Neural progenitor cell (in vitro differentiated cells): ENCODE measurements at places on chromosomes 16 and 17. TPM values are rescaled to one million over a fixed set of nuclear protein-coding genes. Genes with fewer than 3 reads are reported as not detected.

DNA sequence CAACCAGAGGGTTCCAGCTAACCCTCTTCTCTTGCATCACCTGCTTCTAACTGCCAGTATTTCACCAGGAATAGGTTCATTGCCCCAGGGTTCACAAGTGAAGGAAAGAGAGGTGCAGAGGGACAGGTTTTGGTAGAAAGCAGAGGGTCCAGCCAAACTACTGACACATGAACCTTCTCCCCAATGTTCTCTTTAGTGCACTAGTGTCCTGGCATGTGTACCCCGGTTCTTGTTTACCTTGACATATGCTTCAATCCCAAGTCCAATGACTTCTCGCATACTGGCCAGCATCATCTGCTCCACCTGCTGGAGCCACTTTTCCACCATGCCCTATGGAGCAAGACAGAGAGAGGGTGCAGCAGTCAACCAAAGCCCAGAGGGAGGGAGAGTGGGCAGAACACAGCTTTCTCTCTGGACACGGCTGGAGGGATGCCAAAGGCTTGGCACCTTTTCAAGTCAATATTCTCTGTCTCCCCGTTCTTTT, 90.6 kb downstream of the DNAH3 start:
- no peaks in the 10 kb centered on the region for H3K27me3 ChIP-seq
- no peak overlapping the region for H3K27ac ChIP-seq
- H3K4me1 ChIP-seq: no peaks in the 10 kb centered on the region

- no peak overlapping the region for H3K27ac ChIP-seq
- peaks cover 15% of the 10 kb centered on the region for H3K4me1 ChIP-seq
- no peak overlapping the region for H3K4me3 ChIP-seq
- no peaks in the 10 kb centered on the region for H3K27me3 ChIP-seq
Observed at GRCh38 chr16:5643855-5644531, 546.4 kb upstream of the EEF2KMT start.

- no peaks in the 10 kb centered on the region for H3K27me3 ChIP-seq
- H3K4me3 ChIP-seq: no peak overlapping the region
- DNase-seq: no peak
- H3K36me3 ChIP-seq: no peaks in the 10 kb centered on the region
Observed at GRCh38 chr16:62404842-62405611, 368.8 kb upstream of the CDH8 start.

DNA sequence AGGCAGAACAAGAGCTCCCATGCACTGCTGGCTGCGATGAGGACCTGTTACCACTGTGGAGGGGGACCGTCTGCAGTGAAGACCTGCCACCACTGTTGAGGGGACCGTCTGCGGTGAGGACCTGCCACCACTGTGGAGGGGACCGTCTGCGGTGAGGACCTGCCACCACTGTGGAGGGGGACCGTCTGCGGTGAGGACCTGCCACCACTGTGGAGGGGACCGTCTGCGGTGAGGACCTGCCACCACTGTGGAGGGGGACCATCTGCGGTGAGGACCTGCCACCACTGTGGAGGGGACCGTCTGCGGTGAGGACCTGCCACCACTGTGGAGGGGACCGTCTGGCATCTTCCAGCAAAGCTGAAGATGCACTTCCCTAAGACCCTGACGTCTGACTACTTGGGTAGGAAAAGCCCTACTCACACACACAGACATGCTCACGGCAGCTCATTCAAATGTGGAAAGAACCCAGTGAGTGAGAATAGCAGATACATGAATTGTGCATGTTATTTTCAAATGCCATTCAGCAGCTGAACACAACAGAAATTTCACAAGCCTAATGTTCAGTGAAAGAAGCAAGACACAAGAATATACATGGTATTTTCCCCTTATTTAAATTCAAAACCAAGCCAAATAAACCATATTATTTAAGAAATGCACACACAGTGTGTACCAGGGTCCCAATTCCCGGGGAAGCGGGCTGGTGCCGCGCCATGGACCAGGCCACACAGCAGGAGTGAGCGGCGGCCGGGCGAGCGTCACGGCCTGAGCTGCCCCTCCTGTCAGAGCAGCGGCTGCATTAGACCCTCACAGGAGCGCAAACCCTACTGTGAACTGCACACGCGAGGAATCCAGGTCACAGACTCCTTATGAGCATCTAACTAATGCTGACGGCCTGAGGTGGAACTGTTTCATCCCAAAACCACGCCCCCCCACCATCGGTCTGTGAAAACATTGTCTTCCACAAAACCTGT, 64.2 kb upstream of the METRNL start:
- H3K4me1 ChIP-seq: no peaks in the 10 kb centered on the region
- no peak overlapping the region for H3K4me3 ChIP-seq
- no peaks in the 10 kb centered on the region for H3K27me3 ChIP-seq
- H3K27ac ChIP-seq: no peak overlapping the region
- DNase-seq: no peak

DNA sequence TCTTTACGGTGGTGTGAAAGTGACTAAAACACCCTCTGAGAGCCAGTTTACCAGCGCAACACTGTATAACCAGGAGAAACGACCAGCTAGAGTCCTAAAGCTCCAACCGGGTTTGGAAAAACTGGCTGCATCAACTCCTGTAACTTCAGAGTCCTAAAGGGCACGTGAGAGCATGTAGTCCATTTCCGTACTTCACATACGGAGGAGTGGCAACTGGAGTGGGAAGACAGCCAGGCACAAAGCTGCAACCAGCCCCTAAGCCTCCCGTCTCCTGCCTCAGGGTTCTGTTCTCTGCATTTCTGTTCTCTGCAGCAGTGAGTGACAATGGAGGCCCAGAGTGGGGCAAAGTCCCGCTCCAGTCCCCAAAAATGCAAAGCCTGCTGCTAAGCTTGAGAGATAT, 19.2 kb downstream of the TEKT1 start:
- H3K27me3 ChIP-seq: peaks cover 6% of the 10 kb centered on the region
- no peak overlapping the region for H3K4me3 ChIP-seq
- no peaks in the 10 kb centered on the region for H3K36me3 ChIP-seq
- DNase-seq: no peak

DNA sequence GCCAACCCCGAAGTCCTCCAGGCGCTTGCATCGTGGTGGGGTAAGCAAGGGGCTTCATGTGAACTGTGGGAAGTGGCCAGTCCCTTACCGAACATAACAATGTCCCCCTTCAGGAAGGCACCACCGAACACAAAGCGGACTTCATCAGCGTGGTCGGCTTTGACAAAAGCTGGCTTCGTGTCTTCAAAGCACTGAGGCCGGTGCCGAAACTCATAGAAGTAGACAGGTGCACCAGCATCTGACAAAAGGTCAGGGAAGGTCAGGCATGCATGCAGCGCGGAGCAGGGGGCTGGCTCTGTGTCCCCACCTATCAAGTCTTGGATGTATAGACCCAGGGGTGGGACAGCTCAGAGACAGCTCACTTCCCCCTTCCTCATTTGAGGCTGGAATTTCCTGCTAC, 16.6 kb upstream of the CES1 start:
- no peaks in the 10 kb centered on the region for H3K36me3 ChIP-seq
- no peaks in the 10 kb centered on the region for H3K27me3 ChIP-seq
- no peak for DNase-seq
- H3K27ac ChIP-seq: no peak overlapping the region
- no peaks in the 10 kb centered on the region for H3K4me1 ChIP-seq

- H3K36me3 ChIP-seq: no peaks in the 10 kb centered on the region
- no peaks in the 10 kb centered on the region for H3K4me1 ChIP-seq
- H3K4me3 ChIP-seq: no peak overlapping the region
Observed at GRCh38 chr16:4365615-4366014, 6.0 kb upstream of the VASN start.

GRCh38 chr17:58605986-58606385, 85.9 kb downstream of the TEX14 start:
- no peak overlapping the region for H3K27ac ChIP-seq
- no peaks in the 10 kb centered on the region for H3K4me1 ChIP-seq
- no peak for DNase-seq
- H3K36me3 ChIP-seq: no peaks in the 10 kb centered on the region

DNA sequence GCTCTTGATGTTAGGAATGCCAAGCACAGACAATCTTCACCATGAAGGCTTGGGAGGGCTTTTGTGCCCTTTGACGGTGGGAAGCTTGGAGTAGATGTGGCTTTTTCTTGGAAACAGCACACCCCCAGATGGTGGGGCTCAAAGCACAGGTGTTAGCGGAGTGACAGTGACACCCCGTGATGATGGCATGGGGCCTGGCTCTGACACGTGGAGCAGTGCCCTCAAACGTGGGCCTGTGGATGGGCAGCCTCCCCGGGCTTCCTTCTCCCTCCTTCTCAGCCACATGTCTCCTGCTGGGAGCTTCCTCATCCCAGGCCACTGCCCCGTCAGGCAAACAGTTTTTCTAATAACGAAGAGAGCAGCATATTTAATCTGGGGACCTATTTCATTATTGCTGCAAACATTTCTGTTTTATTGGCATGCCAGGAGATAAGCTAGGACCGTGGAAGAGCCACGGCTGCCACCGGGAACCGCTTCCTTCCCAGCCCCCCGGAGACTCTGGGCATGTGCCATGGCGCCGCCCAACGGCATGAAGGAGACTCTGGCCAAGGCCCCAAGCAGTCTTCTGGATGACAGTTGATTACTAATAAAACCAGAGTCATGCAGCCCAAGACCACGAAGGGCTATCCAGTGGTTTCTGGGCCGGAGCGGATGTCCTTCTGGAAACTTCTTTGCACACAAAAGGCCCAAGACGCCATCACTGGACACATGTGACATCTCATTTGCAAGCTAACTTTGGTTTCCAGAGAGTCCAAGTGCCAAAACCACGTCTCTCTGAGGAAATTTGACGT, 280.3 kb upstream of the FOXF1 start:
- no peak overlapping the region for H3K4me3 ChIP-seq
- no peaks in the 10 kb centered on the region for H3K27me3 ChIP-seq
- no peak overlapping the region for H3K27ac ChIP-seq
- H3K4me1 ChIP-seq: no peaks in the 10 kb centered on the region
- no peak for DNase-seq

The COL1A1 gene
- 1.1 and 4.2 TPM in 2 replicates for total RNA-seq

The HP gene
- total RNA-seq: not detected in 2 replicates

- no peaks in the 10 kb centered on the region for H3K4me1 ChIP-seq
- no peak overlapping the region for H3K4me3 ChIP-seq
- DNase-seq: no peak
- H3K27ac ChIP-seq: no peak overlapping the region
- H3K27me3 ChIP-seq: no peaks in the 10 kb centered on the region
- no peaks in the 10 kb centered on the region for H3K36me3 ChIP-seq
Observed at GRCh38 chr17:79360196-79360595, 250.7 kb downstream of the RBFOX3 start.

GRCh38 chr17:76359375-76359774, 5.7 kb upstream of the PRPSAP1 start:
- no peaks in the 10 kb centered on the region for H3K27me3 ChIP-seq
- H3K36me3 ChIP-seq: no peaks in the 10 kb centered on the region
- no peak overlapping the region for H3K27ac ChIP-seq
- no peak overlapping the region for H3K4me3 ChIP-seq
- peaks cover 7% of the 10 kb centered on the region for H3K4me1 ChIP-seq

DNA sequence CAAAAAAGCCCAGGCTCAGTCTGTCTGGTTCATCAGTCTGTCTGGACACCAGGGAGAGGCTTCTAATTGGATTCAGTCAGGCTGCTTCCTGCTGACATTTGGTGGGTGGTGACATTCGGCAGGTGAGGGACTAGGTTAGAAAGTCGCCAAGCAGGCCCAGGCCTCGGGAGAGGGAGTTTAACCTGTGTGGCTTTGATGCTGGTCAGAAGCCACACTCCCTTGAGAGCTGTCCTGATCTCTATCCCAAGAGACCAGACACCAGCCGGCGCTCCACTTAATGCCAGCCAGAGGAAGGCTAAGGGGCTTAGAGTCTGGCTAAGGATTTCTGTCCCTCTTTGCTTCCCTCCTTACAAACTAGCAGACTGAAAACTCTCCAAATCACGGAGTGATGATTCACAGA, 135.0 kb downstream of the GSG1L start:
- no peak for DNase-seq
- no peak overlapping the region for H3K27ac ChIP-seq
- no peaks in the 10 kb centered on the region for H3K36me3 ChIP-seq
- no peaks in the 10 kb centered on the region for H3K4me1 ChIP-seq
- peaks cover 12% of the 10 kb centered on the region for H3K27me3 ChIP-seq

GRCh38 chr16:81040131-81040530, 4.5 kb downstream of the ATMIN start:
- peak overlapping the region; percentile 20 for H3K27ac ChIP-seq
- peaks cover 17% of the 10 kb centered on the region for H3K36me3 ChIP-seq
- no peaks in the 10 kb centered on the region for H3K27me3 ChIP-seq

The MYH8 gene
- total RNA-seq: not detected in 2 replicates

DNA sequence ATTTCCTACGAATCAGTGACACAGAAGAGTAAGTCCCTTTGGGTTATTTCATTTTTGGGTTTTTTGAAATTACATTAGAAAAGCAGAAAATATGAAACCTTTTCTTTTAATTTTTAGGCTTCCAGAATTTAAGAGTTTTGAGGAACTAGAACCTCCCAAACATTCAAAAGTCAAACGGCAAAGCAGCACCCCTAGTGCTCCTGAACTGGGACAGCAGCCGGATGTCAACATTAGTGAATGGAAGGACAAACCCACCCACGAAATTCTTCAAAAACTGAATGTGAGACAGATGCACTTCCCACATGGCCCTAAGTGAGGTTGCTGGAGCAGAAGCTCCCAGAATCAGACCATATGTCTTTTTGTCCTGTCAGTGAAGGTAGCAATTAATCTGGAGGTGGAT, 199.4 kb downstream of the PHKB start:
- no peaks in the 10 kb centered on the region for H3K36me3 ChIP-seq
- H3K27ac ChIP-seq: no peak overlapping the region
- no peak for DNase-seq
- H3K4me3 ChIP-seq: no peak overlapping the region

GRCh38 chr16:82092711-82093110, 57.7 kb downstream of the HSD17B2 start:
- H3K4me1 ChIP-seq: peaks cover 9% of the 10 kb centered on the region
- no peak overlapping the region for H3K4me3 ChIP-seq
- no peak overlapping the region for H3K27ac ChIP-seq
- no peak for DNase-seq
- no peaks in the 10 kb centered on the region for H3K36me3 ChIP-seq
- no peaks in the 10 kb centered on the region for H3K27me3 ChIP-seq

- H3K36me3 ChIP-seq: no peaks in the 10 kb centered on the region
- no peak overlapping the region for H3K27ac ChIP-seq
- no peaks in the 10 kb centered on the region for H3K4me1 ChIP-seq
- DNase-seq: no peak
- H3K4me3 ChIP-seq: no peak overlapping the region
Observed at GRCh38 chr17:3582915-3583314, 25.3 kb upstream of the TRPV3 start.

The USH1G gene
- 0.25 TPM in 1 of 2 replicates, not detected in the other for total RNA-seq

The ANKRD40CL gene
- total RNA-seq: not detected in 2 replicates

The UMOD gene
- not detected in 2 replicates for total RNA-seq

GRCh38 chr17:57114085-57114673, 29.1 kb downstream of the AKAP1 start:
- H3K27me3 ChIP-seq: no peaks in the 10 kb centered on the region
- DNase-seq: peak; percentile 63
- peaks cover under 1% of the 10 kb centered on the region for H3K4me1 ChIP-seq
- no peak overlapping the region for H3K4me3 ChIP-seq

- peaks cover 22% of the 10 kb centered on the region for H3K4me1 ChIP-seq
- H3K4me3 ChIP-seq: no peak overlapping the region
- no peaks in the 10 kb centered on the region for H3K36me3 ChIP-seq
- DNase-seq: no peak
Observed at GRCh38 chr17:32259586-32259985, 6.0 kb upstream of the RHBDL3 start.

The CCL17 gene
- not detected in 2 replicates for total RNA-seq

- no peak overlapping the region for H3K4me3 ChIP-seq
- DNase-seq: no peak
- H3K4me1 ChIP-seq: peaks cover 36% of the 10 kb centered on the region
- no peaks in the 10 kb centered on the region for H3K36me3 ChIP-seq
Observed at GRCh38 chr16:81647527-81647926, 131.6 kb upstream of the PLCG2 start.

GRCh38 chr17:63698886-63699637, 863 bp downstream of the LIMD2 start:
- no peak overlapping the region for H3K27ac ChIP-seq
- H3K27me3 ChIP-seq: peaks cover 12% of the 10 kb centered on the region
- peak; percentile 46 for DNase-seq
- H3K4me3 ChIP-seq: peak overlapping the region; percentile 85
